ENCODE measurements at places on chromosomes 2 and 18. TPM values are rescaled to one million over a fixed set of nuclear protein-coding genes. Genes with fewer than 3 reads are reported as not detected.

DNA sequence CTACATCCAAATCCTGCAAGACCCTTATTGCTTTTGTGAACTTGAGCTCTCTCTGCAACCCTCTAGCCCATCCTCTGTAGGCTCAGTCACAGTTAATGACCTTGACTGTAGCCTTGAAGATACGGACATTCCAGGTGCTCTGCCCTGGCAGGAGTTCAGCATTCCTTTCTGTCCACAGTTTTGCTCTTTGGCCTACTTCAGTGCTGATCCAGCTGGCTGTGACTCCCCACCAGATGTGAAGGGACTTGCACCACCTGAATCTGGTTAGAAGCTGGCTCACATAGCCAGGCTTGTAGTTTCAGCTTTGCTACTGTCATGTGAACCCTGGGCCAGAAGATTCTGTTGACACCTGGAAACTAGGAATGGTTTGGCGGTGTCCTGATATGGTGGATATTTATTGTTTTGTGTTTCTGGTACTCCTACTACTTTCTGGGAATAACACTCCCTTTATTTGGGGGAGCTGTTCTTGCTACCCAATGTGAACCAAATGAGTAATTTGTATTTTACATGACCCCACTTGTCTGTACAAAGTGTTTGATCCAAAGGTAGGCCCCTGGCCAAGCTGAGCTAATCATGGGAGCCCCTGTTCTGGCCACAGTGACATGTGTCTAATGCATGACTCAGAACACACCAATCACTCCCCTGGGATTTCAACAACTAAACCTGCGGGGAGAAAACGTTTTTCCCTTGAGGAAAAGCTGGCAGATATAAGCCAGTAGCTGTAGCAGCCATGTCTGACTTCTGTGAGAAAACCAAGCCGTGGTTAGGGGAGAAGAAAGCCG, 73.4 kb downstream of the CDCA7 start:
- no peak for DNase-seq
- H3K4me3 ChIP-seq = no peak overlapping the region
- H3K27me3 ChIP-seq = no peaks in the 10 kb centered on the region

GRCh38 chr18:13076886-13077285, 85.7 kb downstream of the CEP192 start:
- H3K27ac ChIP-seq = no peak overlapping the region
- no peaks in the 10 kb centered on the region for H3K4me1 ChIP-seq
- no peaks in the 10 kb centered on the region for H3K27me3 ChIP-seq
- H3K36me3 ChIP-seq = peaks cover 76% of the 10 kb centered on the region
- no peak overlapping the region for H3K4me3 ChIP-seq

DNA sequence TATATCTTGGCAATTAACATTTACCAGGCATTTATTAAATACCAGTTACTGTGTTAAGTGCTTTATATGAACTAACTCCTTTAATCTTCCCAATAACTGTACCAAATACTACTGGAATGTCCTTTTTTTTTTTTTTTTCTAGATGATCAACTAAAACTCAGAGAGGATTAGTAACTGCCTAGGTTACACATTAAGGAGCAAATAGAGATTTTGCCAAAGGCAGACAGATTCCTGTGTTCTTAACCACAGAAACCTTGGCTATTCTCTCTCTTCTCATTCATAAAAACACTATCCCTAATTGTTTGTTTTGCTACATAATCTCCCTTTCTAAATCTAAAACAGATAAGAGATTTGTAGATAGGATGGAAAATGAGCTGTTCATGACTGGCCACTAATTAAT, 13.3 kb downstream of the DHX57 start:
- H3K4me3 ChIP-seq = no peak overlapping the region
- H3K4me1 ChIP-seq = no peaks in the 10 kb centered on the region
- DNase-seq = no peak
- peaks cover 19% of the 10 kb centered on the region for H3K36me3 ChIP-seq

DNA sequence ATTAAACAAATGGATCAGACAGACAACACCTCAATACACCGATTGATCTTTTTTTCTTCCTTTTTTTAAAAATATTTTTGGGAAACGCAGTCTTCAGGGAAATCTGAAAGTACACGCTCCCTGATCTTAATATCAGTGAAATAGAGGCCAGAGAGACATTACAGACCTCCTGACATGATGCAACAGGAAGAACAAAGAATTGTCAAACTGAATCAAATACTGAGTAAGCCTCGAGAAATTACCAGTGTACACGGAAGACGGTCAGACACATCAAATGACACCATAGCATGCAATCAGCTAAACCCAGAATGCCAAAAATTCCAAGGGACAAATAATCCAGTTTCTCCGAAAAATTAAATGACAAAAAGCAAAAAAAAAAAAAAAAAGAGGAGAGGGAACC, 80.2 kb upstream of the NFU1 start:
- no peaks in the 10 kb centered on the region for H3K27me3 ChIP-seq
- no peak overlapping the region for H3K27ac ChIP-seq
- peaks cover 50% of the 10 kb centered on the region for H3K36me3 ChIP-seq

GRCh38 chr2:223889229-223889628, 51.8 kb upstream of the AP1S3 start:
- DNase-seq = no peak
- H3K27ac ChIP-seq = no peak overlapping the region
- H3K4me1 ChIP-seq = no peaks in the 10 kb centered on the region
- no peak overlapping the region for H3K4me3 ChIP-seq
- H3K27me3 ChIP-seq = no peaks in the 10 kb centered on the region
- H3K36me3 ChIP-seq = peaks cover 31% of the 10 kb centered on the region

Gene DPP4
- 2.8 TPM for total RNA-seq

Gene FAM117B
- total RNA-seq = 24.5 TPM

Gene STARD6
- not detected for total RNA-seq

Gene SPATA3
- not detected for total RNA-seq

Gene KCNJ13
- total RNA-seq = not detected

Gene DYSF
- total RNA-seq = 4.8 TPM

Gene TTN
- total RNA-seq = 0.59 TPM

Gene KIAA2012
- not detected for total RNA-seq

All from H9 (cell line).